ENCODE measurements at places on chromosomes 5 and 9.

GRCh38 chr5:103519550-103519949 lies 43.0 kb downstream of the NUDT12 start:
- no peak for DNase-seq

DNA sequence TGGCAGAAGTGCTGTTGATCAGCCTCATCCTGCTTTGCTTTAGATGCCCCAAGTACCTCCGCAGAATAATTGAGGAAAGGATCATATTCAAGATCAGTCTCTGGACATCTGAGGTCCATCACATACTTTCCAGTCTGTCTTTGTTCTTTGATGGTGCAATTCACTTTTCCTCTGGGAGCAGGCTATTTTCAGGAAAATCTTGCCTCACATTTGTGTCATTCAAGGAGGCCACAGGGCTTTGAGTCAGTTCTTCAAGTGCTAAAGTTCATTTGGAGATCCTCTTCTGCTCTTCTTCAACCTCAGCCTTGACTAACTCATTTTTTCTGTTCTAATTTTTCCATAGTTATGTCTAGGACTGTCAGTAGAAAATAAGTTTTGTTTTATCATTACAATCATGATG lies 18.6 kb downstream of the EQTN start:
- no peak for DNase-seq

GRCh38 chr5:179874136-179874535 lies 15.5 kb upstream of the MRNIP start:
- DNase-seq, result peak; percentile 14

DNA sequence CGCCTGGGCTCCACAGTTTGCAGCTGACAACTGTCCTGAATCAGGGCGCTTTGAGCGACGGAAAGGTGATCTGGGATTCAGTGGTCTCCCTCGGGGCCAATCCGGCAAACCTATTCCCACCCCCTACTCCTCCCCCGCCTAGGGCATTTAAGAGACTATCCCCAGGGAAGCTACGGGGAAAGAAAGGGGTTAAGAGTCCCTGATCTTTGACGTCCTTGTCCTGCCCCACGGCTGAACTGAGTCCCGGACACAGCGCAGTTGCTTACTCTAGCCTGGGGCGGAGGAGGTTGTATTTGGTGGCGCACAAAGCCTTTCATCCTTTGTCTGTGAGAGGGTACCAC lies 3.4 kb downstream of the RORB start:
- no peak for DNase-seq

DNA sequence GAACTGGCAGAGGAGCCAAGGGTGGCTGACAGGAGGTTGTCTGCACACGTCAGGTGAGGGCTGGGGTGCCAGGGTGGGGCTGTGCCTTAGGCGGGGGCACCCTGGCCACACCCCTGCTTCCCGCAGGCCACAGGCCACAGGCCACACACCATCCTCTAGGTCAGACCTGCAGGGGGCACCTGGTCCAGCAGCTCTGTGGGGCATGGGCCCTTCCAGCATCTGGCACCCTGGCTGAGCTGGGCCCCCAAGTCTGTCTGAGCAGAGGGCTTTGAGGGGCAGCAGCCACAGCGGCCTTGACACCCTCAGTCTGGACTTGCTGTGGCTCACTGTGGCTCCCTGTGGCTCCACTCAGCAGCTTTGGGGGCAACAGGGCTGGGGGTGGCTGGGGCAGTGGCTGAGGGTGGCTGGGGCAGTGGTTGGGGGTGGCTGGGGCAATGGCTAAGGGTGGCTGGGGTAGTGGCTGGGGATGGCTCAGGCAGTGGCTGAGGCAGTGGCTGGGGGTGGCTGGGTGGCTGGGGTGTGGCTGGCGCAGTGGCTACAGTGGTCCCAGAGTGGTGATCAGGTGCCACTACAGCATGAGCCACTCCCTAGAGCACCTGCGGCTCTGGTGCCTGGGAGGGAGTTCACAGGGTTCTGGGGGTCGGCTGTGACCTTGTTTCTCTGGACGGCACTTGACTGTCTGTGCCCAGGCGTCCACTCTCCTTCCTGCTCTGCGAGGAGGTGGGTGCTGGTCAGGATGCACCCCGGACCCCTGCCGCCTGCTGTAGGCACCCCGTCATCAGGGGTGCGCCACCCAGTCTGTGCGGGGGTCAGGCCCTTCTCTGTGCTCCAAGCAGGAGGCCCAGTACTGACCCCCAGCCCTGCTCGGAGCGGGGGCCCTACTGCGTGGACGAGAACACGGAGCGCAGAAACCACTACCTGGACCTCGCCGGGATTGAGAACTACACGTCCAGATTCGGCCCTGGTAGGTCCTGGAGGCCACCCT lies 27.1 kb downstream of the NKD2 start:
- peak; percentile 12 for DNase-seq

DNA sequence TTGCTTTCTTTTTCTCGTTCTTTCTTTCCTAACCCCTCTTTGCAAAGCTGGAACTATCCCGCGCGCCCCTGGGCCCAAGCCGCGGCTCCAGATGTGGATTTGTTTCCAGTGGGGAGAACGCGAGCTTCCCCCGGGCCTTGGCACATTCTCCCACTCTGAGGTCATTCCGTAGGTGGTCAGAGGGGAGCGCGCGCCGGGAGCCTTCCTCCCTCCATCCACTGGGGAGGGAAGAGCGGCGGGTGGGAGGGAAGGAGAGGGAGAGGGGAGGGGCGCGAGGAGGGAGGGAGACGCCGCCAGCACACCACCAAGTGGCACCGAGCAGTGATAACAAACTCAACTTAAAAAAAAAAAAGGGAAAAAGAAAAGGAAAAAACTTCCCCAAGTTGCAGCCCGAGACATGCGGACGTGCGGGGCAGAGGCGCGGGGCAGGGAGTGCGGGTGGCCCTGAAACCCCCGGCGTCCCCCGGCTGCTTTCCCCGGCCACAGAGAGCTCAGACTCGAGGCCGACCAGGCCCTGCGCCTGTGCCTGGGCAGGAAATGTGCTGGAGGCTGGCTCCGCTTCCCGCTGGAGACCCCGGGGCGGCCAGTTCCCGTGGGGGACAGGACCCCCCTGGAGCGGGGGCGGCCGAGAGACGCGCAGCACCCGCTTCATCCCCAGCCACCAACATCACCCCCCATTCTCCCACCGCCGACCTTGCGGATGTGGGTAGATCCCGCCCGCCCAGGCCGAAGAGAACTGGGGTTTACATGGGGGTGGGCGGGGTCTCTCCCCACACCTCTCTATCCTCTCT lies 3.1 kb downstream of the IER5L start:
- peak; percentile 34 for DNase-seq

- no peak for DNase-seq
Measured at GRCh38 chr9:76341616-76342015, 52.6 kb downstream of the RFK start.

GRCh38 chr5:74015716-74016115 lies 389.7 kb downstream of the ARHGEF28 start:
- no peak for DNase-seq

DNA sequence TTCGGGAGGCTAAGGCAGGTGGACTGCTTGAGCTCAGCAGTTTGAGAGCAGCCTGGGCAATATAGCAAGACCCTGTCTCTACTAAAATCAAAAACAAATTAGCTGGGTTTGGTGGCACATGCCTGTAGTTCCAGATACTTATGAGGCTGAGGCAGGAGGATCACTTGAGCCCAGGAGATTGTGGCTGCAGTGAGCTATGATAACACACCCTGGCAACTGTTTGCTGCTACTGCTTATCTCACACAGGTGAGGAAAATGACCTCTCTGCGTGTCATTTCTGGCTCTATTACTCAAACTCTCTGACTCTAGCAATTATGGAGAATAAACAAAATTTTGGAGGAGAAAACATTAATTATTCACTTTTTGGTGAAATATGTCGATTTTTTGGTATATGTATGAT lies 45.3 kb upstream of the TMC1 start:
- no peak for DNase-seq

GRCh38 chr9:87494970-87495471 lies 2.6 kb upstream of the DAPK1 start:
- DNase-seq, result no peak

DNA sequence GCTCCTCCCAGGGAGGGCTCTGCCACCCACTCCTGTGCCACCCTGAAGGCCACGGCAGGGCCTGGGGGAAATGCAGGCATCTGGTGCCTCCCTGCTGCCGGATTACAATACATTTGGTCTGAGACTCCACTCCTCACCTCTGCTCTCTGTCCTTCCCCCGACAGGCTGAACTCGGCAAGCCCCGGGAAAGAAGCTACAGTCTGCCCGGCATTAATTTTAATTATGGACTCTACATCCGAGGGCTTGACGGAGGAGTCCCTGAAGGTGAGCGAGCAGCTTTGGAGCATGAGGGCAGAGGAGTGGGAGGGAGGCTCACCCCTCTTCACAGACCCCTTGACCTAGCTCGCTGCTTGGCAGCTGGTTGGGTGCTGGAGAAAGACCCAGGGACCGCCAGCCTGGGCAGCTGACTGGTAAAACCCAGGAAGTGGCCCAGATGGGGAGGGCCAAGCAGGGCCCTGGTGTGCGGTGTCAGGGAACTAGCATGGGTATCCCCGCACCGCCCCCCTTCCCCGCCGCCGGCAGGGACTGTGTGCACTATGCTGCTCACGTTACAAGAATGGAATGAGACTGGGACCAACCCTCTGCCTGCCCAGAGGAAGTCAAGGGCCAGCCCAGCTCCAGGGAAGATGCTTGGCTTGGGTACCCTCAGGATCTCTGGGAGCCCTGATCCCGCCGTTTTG lies 83.7 kb upstream of the BARHL1 start:
- no peak for DNase-seq

DNA sequence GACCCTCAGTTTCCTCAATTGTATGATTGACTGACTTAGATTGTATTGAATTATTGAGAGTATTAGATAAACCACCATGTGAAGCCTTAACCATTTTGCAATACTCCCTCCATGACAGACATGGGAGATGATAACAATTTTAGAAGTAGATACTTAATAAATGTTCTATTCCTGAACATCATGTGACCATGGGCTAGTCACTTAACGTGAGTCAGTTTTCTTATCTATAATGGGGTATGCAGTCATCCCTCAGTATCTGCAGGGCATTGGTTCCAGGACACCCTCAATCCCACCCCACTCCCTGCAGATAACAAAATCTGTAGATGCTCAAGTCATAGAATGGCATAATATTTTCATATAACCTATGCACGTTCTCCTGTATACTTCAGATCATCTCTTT lies 31.0 kb downstream of the SNX18 start:
- DNase-seq, result no peak

GRCh38 chr5:57891443-57891842 lies 408.8 kb upstream of the ACTBL2 start:
- DNase-seq, result no peak

DNA sequence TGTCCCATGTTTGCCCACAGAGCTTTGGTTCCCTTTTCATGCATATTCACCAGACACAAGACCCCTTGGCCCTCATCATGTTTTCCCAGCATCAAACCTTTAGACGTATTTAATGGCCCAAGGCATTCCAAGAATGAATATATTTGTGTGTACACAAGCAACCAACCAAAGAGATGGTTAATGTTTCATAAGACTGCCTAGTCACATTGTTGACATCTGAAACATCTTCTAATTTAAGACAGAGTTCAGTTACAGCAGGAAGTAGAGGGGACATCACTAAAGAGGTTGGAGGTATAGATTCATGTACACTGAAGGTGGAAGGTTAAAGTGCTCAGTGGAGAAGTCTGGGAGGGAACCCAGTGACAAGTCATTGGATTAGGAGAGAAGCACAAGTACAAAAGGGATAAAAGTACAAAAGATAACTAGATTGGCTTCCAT lies 49.1 kb downstream of the SUSD1 start:
- DNase-seq, result no peak

DNA sequence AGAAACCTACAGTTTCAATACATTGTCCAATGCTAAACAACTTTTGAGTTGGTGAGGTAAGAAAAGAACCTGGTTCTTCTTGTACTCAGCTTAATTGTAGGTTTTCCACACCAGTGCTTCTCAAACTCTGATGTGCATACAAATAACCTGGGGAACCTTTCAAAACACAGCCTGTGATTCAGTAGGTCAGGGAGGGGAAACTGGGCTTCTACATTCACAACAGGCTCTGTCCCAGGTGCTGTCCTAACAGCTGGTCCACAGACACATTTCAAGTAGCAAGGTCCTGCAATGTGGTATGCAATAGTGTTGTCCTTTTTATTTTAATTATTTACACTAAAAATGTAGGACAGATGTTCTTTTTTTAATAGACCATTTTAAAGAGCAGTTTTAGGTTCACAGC lies 47.4 kb upstream of the SNCAIP start:
- no peak for DNase-seq
